Effector memory CD4-positive, alpha-beta T cell (primary cell): ENCODE measurements at places on chromosomes 3 and 15.

DNA sequence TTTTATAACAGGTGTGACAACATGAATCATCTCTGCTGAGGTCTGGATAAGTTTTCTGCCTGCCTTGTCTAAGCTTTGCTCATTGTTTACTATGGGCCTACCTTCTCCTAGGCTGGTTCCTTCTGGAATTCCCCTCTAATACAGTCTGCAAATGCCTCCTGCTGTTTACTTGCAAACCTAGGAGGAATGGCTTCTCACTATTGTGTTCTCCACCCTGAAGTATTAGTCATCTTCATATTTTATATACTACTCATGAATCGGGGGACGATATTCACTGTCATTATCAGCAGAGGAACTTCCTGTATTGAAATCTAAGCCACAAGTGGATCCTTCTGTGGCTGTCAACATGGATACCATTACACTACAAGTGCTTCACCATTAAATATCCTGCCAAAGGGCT is 154.8 kb downstream of the PLCL2 start:
- peaks cover 5% of the 10 kb centered on the region for H3K36me3 ChIP-seq
- no peaks in the 10 kb centered on the region for H3K27me3 ChIP-seq
- no peak overlapping the region for H3K4me3 ChIP-seq
- H3K27ac ChIP-seq, result no peak overlapping the region
- DNase-seq, result no peak
- peaks cover 7% of the 10 kb centered on the region for H3K4me1 ChIP-seq

DNA sequence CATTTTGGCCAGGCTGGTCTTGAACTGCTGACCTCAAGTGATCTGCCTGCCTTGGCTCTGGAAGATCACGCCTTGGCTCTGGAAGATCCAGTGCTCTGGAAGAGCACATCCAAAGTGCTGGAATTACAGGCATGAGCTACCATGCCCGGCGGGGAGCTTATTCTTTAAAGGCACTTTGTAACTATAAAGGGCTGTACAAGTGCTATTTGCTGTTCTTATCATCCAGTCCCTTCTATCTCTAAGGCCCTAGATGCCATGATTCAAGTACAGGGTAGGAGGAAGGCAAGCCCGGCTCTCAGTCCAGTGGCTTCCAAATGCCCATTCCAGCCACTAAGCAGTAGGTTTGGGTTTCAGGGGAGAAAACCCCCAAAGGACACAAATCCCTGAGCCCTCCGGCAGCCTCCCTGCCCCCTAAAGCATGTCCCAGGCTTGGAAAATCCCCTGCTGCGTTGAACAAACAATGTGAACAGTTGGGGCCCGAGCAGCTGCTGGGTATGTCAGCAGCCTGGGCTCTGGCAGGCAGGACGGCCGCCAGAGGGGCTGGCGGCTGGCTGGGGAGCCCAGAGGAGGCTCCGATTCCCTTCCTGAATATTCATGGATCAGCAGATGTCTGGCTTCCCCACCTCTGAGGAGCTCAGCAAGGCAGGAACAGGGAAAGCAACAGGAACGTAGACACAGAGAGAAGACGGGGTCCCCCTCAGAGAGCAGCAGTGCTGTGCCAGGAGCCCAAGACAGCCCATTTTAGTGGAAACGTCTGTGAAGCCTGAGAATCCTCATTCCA is 7.7 kb downstream of the IGDCC4 start:
- H3K27ac ChIP-seq, result no peak overlapping the region
- no peaks in the 10 kb centered on the region for H3K36me3 ChIP-seq
- no peak overlapping the region for H3K4me3 ChIP-seq

DNA sequence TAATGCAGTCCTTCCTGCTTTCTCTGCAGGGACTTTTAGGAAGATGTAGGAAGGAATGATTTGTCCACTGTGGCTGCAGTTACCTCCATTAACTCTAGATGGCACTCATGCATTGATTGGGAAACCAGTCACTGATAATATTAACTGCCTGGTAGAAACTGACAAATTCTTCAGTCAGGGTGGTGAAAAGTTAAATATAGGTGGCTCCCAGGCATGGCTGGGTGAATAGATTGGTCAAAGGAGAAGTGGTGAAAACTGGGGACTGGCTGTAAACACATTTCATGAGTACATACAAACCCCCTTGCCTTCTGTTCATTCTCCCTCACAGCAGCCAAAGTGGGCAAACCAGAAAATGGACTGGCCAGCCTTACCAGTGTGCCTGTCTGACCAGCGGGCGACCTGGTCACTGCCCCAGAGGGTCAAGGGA is 333.4 kb downstream of the THSD4 start:
- no peak overlapping the region for H3K4me3 ChIP-seq
- H3K36me3 ChIP-seq, result no peaks in the 10 kb centered on the region
- H3K4me1 ChIP-seq, result no peaks in the 10 kb centered on the region

DNA sequence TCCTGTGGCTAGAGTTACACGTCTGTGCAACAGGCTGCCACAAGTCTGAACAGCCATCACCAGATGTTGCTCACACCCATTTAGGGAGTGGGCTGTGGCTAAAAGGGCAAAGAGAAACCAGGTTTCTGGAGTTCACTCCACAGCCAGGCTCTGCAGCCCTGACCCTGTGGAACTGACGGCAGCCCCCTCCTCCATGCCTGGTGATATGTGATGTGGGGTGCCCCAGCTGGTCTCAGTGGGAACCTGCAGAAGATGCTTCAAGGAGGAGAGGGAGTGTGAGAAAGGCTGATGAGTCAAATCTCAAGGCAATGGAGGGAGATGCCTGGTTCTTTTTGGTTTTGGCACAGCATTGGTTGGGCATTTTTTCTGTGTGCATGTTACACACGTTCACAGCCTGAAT is 130.6 kb downstream of the TPRA1 start:
- no peaks in the 10 kb centered on the region for H3K36me3 ChIP-seq
- H3K27me3 ChIP-seq, result peaks cover 28% of the 10 kb centered on the region
- DNase-seq, result no peak
- H3K4me1 ChIP-seq, result peaks cover 13% of the 10 kb centered on the region
- no peak overlapping the region for H3K4me3 ChIP-seq

DNA sequence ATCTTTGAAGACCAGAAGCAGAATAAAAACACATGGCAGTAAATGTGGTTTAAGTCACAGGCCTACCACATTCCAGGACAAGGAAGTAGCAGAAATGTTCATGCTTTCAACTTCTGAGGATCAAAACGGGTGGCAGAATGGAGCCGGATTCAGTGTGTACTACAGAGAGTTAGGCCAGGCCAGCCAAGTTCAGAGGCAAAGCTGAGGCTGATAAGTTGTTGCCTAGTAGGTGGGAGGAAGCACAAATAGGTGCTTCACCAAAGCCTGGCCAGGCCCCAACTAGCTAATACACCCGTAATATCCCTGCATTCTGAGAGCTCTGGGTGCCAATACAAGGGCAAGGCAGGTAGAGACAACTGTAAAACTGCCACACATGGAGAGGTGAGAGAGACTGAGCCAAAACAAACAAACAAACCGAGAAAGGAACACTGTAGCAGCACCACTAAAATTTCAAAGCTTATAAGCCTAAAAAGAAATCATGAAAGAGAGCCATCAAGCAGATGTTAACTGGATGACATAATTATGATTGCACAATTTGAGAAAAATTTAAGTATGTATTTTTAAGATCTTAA is 156.4 kb upstream of the CBLB start:
- no peaks in the 10 kb centered on the region for H3K36me3 ChIP-seq
- DNase-seq, result no peak
- no peaks in the 10 kb centered on the region for H3K4me1 ChIP-seq
- no peak overlapping the region for H3K4me3 ChIP-seq
- H3K27me3 ChIP-seq, result no peaks in the 10 kb centered on the region
- H3K27ac ChIP-seq, result no peak overlapping the region

DNA sequence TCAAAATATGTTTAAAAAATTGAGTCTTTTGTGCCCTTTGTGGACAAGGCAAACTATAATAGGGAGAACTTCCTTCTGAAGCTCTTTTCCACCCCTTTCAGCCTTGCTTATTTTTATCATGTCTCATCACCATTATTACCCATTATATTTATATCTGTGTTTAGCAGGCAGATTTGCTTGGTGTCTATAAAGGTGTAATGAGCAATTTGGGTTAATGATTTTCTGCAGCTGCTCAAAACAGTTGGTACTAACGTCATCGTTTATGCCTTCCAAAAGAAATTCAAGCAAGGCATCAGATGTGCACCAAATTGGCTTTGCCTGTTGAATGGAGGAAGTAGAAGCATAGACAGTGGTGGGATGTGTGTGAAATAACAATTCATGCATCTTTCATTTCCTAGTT is 483.7 kb upstream of the SGO1 start:
- H3K27ac ChIP-seq, result no peak overlapping the region
- H3K36me3 ChIP-seq, result no peaks in the 10 kb centered on the region
- H3K4me1 ChIP-seq, result no peaks in the 10 kb centered on the region
- H3K27me3 ChIP-seq, result no peaks in the 10 kb centered on the region
- no peak overlapping the region for H3K4me3 ChIP-seq

- H3K27ac ChIP-seq, result no peak overlapping the region
- no peak for DNase-seq
- no peak overlapping the region for H3K4me3 ChIP-seq
- no peaks in the 10 kb centered on the region for H3K27me3 ChIP-seq
Measured at GRCh38 chr3:196406811-196407470, 25.3 kb downstream of the UBXN7 start.

- no peaks in the 10 kb centered on the region for H3K36me3 ChIP-seq
- H3K27me3 ChIP-seq, result no peaks in the 10 kb centered on the region
- no peaks in the 10 kb centered on the region for H3K4me1 ChIP-seq
Measured at GRCh38 chr15:58957101-58957973, 23.9 kb upstream of the SLTM start.

DNA sequence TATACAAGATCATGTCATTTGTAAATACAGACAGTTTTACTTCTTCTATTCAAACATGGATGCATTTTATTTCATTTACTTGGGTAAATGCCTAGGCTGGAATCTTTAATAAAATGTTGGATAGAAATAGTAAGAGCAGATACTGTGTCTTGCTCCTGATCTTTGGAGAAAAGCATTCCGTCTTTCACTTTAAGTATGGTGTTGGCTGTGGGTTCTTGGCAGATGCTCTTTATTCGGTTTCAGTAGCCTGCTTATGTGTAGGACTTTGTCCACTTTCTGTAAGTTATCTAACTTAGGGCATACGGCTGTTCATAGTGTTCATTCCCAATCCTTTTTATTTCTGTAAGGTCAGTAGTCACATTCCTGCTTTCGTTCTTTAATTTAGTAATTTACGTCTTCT is 303.0 kb downstream of the ADAMTS17 start:
- H3K4me3 ChIP-seq, result no peak overlapping the region
- H3K27ac ChIP-seq, result no peak overlapping the region
- H3K36me3 ChIP-seq, result no peaks in the 10 kb centered on the region
- no peaks in the 10 kb centered on the region for H3K27me3 ChIP-seq
- no peak for DNase-seq

DNA sequence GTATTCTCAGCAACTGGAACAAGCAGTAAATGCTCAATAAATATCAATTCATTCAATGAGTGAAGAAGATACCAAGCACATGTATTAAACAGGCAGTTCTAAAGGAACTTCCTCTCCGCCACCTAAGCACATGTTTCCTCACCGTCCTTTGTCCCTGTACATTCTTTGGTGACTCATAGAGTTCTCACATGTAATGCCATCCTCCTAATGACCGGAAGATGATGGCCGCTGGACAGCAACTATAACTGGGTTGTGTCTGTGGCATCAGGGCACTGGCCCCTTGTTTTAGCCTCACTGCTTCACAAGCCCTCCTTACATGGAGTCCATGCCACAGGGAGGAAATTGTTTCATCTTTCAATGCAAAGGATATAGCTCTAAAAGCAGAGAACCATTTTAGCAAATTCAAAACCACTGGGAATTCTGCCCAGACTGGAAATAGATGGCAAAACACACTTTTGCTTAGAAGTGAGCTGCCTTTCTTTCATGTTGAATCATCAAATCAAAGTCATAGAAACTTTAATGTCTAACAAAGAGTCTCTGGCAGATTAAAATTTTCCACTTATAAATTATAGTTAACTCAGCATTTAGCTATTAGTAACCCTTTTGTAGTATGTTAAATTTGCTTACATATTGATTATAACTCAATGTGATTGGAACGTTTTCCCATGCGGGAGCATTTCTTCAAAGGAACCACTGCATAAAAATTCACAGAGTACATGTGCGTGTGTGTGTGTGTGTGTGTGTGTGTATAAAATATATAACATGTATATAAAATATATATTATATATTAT is 74.1 kb downstream of the GAP43 start:
- H3K4me3 ChIP-seq, result no peak overlapping the region
- DNase-seq, result no peak
- H3K36me3 ChIP-seq, result no peaks in the 10 kb centered on the region
- H3K27ac ChIP-seq, result no peak overlapping the region
- H3K4me1 ChIP-seq, result no peaks in the 10 kb centered on the region

DNA sequence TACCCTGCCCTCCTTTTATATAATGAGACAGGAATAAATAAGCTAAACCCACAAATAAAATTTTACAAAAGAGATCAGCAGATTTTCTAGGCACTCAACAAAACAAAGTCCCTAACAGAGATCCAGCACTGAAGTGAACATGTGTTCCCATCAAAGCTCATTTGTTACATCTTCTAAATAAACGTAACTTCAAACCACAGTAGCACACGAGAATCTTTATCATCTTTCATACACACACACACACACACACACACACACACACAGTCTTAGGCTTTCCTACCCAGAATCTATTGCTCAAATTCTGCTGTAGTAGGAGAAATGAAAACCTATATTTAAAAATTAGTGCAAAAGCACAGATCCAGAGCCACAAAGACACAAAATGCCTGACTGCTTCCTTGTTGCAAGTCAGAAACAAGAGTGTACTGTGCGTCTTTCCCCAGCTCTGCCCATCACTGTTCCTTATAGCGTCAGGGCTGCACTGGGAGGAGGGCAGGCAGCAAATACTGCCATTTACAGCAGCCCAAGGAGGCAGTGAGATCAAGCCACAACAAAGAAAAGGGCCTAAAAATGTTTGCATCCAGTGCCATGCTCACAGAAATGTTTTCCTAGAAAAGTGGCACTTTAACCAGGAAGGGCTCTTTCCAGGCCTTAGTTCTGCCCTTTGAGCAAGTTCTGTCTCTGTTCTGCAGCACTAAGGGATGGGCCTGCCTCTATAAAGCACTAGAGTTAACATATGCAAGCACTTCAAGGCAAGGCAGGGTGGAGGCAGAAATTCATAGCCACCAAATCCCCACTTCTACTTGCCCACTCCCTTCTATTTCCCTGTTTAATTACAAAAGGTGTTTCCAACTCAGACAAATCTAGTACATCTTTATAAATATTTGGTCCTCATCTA is 6.0 kb downstream of the IP6K1 start:
- H3K27ac ChIP-seq, result no peak overlapping the region
- H3K27me3 ChIP-seq, result no peaks in the 10 kb centered on the region
- DNase-seq, result no peak
- peaks cover 8% of the 10 kb centered on the region for H3K4me1 ChIP-seq
- H3K4me3 ChIP-seq, result no peak overlapping the region

DNA sequence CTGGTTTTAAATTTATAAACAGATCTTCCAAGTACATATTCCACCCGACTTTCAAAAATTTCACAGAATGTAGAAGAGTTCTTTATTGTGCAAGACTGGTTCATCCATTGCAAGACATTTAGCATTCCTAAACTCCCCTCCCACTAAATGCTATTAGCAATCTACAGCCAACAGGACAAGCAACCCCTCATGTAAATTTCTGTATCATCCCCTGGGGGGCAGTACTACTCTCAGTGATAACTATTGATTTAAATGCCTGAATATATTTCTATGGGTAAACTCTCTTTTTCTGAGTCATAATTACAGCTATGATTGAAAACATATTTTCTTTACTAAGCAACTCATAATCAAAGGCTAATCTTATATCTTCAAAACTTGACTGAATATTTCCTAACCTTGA is 10.7 kb upstream of the SLC15A2 start:
- H3K4me1 ChIP-seq, result no peaks in the 10 kb centered on the region
- no peaks in the 10 kb centered on the region for H3K27me3 ChIP-seq
- no peak overlapping the region for H3K4me3 ChIP-seq
- H3K36me3 ChIP-seq, result no peaks in the 10 kb centered on the region
- DNase-seq, result no peak

- no peak overlapping the region for H3K4me3 ChIP-seq
- H3K4me1 ChIP-seq, result no peaks in the 10 kb centered on the region
- no peaks in the 10 kb centered on the region for H3K36me3 ChIP-seq
- no peak overlapping the region for H3K27ac ChIP-seq
Measured at GRCh38 chr15:69091654-69092053, 68.8 kb upstream of the GLCE start.
